ENCODE measurements at places on chromosomes 2 and 18.

GRCh38 chr2:106039634-106040315 is 154.3 kb downstream of the UXS1 start:
- no peak for DNase-seq

DNA sequence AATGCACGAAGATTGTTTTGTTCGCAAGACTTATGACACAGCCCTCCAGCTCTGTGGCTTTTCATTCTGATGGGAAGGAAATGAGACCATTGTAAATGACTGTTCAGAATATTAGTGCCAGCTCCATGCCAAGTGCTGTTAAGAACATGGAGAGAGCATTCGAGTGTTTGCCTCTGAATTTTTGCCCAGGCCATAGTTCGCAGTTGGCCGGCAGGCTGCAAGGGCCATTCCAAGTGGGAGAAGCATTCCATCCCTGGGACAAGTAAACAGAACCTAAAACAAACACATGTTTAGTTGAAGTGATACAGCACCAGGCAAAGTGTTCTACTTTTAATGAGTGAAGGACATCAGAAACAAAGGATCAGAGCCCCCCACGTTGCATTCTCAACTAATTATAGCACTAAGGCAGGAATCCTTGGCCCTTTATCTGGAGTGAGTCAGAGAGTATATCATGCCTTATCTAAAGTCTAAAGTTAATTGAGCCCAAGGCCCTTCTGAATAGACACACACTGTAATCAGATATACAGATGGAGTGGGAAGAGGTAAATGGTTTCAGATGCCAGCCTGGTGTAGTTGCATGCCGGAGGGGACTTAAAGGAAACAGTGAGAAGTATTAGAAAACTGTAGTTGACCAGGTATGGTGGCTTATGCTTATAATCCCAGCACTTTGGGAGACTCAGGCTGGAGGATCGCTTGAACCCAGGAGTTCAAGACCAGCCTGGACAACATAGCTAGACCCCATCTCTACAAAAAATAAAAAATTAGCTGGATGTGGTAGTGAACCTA is 53.3 kb downstream of the NEDD4L start:
- no peak for DNase-seq

DNA sequence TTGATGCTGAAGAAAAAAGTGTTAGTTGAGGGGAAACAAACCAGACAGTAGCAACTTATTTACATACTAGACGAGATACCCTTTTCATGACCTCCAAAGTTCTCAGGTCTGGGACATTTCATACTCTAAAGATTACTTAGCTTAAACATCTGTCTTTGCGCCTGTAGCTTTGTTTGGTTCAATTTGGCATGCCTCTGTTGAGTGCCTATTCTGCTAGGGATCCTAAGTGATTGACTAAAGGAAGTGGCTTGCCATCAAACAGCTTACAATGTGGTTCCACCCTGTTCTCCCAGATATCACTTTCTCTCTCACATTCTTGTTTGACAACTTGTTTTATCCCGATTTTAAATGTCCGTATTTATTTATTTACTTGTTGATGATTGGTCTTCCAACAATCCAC is 488.8 kb downstream of the PARD3B start:
- DNase-seq = no peak

DNA sequence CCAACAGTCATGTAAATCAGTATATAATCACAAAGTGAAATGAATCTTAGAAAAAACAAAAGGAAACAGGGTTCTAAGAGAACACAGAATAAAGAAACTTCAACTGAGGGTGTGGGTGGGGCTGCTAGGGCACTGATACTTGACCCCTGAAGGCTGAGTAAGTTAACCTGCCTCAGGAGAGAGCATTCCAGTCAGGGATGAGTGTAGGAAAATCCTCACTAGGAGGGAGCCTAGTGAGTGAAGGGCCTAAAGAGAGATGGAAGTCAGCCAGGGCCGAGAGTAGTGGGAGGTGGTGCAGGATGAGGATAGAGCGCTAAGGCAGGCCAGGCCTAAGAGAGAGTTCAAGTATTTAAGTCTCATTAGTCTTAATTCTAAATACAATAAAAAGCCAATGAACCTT is 342.6 kb downstream of the SATB2 start:
- DNase-seq = no peak

GRCh38 chr2:143205106-143205764 is 76.0 kb downstream of the ARHGAP15 start:
- no peak for DNase-seq

All from hippocampal formation (tissue), 2 donors.